ENCODE measurements at places on chromosomes 3 and 15.

GRCh38 chr3:88657459-88657858, 450.0 kb upstream of the EPHA3 start:
- DNase-seq: no peak

- DNase-seq: no peak
Observed at GRCh38 chr3:195154793-195155535, 116.0 kb downstream of the XXYLT1 start.

DNA sequence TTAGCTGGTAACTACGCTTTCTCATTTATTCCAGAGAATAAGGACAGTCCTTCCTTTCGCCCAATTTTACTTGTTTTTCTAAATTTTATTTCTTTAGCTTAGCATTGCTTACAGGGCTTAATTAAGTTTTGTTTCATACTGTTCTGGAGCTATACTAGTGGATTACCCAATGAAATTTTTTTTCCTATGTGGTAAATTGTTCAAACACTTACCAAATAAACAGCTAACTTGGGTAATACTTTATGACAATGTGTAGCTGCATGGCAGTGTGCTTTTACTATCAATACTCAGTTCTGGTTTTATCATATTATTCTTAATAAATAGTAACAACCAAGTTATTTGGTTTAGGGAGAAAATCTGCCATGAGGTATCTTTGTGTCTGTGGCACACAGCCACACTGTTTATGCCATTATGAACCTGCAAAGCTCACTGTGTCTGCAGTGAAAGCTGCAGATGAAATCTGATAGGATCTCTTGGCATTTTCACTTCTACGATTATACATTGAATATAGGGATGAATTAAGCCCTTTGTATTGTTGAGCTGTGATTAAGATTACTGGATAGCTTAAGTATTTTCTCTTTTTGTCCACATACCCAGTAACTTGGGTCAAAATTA, 37.2 kb downstream of the UBE2E2 start:
- DNase-seq: no peak

GRCh38 chr3:8757551-8758518, 11.6 kb downstream of the OXTR start:
- DNase-seq: peak; percentile 34

GRCh38 chr15:26929588-26929987, 41.4 kb upstream of the GABRG3 start:
- DNase-seq: no peak

DNA sequence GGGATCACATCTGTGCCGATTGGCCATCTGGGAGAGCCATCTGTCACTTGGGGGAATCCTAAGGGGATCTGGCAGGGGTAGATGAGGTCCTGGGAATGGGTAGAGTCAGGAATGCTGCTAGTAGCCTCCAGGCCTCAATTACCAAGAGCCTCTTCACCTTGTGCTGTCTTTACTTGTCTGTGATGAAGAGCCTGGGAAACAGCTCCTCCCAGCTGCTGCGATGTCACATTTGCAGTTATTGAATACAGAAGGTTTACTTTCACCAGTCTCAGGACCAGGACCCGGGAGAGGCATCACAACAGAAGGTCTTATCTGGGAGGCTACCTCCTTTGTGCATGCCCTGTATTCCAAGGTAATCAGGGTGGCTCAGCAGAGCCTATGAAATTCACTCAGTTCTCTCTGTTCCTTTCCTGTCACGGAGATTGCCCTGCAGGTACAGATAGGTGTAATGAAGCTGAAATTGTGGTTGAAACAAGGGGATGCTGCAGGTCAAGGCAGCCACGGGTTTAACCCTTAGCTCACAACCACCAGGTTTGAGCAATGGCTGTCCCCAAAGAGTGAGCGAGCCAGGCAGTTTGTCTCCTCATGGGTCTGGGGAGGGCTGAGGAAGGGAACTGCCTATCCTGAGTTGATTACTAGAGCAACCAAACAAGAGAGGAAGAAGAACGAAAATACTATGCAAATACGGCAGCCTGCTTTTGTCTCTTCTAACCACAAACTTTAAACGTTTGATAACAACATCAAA, 298.9 kb upstream of the RORA start:
- DNase-seq: no peak

GRCh38 chr15:100714034-100714748, 111.8 kb downstream of the ASB7 start:
- no peak for DNase-seq

- DNase-seq: no peak
Observed at GRCh38 chr15:92624401-92624991, 31.1 kb downstream of the FAM174B start.

DNA sequence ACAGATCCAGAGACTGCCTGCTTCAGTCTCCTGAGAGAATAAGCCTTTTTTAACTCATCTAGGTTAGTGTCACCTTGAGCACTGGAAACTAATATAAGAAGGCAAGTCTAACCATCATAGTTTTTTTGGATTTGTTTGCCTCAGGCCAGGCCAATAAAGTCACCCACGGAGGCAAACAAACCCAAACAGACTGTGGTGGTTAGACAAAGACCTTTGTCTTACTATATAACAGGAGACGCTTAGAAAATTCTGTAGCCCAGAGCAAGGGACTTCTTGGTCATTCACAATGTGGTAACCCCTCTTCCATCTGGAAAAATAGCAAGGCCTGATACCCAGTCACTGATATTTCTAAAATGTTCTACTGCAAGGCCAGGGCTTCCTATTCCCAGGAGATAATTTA, 45.3 kb upstream of the PPP2R3A start:
- no peak for DNase-seq

- no peak for DNase-seq
Observed at GRCh38 chr3:20097015-20097414, 56.8 kb downstream of the KAT2B start.

DNA sequence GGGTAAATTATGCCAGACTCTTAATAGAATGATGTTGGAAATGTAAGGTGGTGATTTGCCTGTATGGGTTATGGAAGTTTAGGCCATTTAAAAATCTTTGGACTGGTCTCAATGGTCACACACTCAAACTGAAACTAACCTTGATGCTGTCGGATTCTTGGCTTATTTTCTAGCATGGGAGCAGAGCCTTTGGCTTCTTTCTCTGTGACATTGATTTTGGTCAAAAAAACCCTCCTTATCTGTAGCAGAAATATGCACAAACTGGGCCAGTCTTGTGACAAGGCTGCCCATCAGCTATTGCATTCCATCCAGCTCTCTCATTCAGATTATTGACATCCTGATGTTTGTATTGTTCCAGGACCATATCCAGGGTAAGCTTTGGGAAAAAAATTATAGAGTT, 35.9 kb downstream of the ARPP21 start:
- no peak for DNase-seq

DNA sequence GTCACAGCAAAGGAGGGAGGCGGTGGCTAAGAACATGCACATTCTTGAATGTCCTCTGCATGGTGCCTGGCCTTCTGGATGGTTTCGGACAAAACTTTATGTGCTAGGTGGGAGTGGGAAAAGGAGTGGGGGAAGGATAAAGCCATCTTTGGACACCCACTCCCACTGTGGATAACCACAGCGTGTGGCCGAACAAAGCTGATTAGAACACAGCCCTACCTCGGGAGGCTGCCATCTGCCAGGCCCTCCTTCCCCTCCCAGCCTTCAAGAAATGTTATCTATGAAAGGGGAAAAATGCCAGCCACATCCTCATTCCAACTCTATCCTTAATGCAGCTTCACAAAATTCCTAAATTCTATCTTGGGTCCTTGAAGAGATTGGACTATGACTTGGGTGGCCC, 18.8 kb downstream of the AMOTL2 start:
- DNase-seq: no peak

DNA sequence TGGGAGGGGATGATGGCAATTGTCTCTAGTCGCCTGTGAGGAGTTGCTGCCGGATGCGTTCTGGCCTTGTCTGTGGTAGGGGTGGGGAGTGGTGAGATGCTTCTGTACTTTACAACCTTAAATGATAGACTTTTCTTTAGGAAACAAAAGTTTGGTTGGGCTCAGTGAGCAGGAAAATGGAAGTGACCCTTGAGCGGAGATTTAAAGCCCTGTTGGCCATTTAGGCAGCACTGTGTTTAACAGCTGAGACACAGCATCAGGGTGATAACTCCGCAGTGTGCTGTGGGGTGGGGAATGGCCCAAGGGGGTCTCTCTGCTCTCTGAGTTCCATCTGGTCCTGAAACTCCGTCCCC, 36.6 kb downstream of the SPSB4 start:
- DNase-seq: no peak

DNA sequence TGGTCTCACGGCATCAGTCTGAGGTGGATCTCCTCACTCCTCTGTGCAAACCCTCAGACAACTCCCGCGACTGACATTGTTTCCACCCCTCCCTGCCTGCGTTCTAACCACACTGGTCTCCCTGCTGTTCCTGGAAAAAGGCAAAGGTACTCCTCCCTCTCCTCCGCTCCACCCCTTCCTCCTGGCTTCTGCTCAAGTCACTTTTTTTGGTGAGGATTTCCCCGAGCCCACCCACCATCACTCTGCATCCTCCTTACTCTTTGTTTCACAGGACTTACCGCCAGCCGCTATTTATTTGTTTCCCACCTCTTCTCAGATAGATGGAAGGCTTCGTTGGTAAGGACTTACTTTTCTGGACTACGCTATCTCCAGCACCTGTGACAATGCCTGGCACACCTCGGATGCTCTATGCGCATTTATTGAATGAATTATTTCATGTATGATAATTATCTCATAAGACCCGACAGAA, 25.6 kb downstream of the PRR23E start:
- no peak for DNase-seq

GRCh38 chr3:175932586-175932985, 1073.5 kb downstream of the NAALADL2 start:
- DNase-seq: no peak

DNA sequence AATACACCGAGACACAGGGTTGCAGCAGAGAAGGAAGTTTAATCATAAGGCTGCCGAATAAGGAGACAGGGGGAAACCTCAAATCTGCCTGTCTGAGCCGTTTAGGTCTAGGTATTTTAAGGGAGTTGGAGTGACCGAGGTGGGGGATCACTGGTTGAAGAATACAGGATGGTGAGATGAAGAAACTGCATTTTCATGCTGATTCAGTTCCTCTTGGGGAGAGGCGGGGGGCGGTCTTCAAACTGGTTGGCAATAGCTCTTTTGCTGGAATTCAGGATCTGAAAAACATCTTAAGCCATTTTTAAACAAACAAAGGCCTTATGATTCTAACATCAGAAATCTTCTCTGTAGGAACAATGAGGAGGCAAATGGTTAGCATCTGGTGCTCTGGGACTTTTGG, 699.5 kb upstream of the CFAP20DC start:
- DNase-seq: no peak

GRCh38 chr3:77320514-77320913, 280.6 kb downstream of the ROBO2 start:
- DNase-seq: peak; percentile 61

- no peak for DNase-seq
Observed at GRCh38 chr3:177026505-177027277, 170.6 kb downstream of the TBL1XR1 start.

DNA sequence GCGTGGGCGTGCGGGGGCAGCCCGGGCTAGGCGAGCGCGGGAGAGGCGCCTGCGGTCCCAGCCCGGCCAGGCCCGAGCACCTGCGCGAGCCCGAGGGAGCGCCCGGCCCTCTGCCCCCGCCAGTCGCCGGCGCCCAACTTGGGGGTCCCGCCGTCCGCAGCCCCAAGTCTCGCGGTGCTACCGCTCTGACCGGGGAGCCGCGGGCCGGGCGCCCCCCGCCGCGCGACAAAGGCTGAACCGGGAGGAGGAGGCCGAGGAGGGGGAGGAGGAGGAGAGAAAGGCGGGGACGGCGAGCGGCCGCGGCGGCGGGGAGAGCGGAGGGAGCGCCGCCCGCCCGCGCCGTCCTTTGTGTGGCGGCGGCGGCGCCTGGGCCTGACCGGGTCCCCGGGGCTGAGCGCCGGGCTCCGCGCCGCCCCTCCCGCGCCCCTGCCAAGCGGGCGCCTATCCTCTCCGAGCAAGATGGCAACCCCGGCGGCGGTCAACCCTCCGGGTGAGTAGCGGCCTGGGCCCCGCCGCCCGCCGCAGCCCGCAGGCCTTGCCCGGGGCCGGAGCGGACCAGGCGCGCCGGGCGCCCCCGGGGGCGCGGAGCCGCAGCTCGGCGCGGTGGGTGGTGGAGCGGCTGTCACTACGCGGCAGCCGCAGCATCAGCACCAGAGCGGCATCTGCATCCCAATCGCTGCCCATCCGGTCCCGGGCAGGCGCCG, at the start of gene ARNT2:
Gene ARNT2 (plus strand): TSS at position 326 of the 704 bp plus-strand sequence. CDS start 134 bp downstream, at position 460.
- DNase-seq: peak; percentile 25

DNA sequence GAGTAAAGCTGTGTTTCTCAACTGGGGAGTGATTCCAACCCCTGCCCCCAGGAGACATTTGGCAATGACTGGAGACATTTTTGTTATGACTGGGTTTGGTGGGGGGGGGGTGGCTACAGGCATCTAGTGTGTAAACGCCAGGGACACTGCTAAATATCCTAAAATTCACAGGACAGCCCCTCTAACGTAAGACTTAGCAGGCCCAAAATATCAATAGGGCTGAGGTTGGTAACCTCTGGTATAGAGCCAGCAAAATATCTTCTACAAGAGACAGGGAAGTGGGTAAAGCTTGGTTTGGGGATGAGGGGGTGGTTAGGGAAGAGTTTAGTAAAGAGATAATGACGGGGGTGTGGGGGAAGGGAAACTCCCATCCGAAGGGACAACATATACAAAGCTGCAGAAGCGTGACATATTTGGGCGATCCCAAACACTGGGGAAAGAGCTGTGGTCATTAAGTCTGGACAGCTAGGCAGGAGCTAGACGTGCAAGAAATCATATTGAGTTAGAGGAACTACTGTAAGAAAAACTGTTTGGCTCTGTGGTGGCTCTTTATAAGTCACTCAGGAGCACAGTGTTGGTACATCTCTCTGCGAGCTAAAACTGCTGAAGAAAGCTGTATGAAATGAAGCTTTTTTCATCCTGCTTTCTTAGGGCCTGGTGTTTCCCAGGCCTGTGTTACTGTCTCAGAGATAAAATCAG, 697 bp upstream of the TRIM69 start:
- DNase-seq: no peak

DNA sequence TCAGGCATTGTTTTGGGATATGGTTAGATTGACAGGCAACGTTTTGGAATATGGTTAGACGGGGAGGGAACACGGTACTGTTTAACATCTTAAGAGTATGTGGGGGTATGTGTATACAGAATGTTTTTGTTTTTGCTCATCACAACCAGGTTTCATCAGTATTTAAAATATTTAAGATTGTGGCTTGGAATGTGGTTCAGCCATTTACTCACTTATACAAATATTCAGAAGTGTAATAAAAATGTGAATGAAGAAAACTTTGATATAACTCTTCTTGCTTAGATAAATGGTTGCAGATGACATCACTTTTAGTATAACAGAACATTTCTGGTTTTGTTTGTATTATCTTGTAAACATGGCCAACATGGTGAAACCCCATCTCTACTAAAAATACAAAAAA, 3.9 kb upstream of the PAK2 start:
- no peak for DNase-seq

GRCh38 chr15:83928878-83929418, 275.0 kb downstream of the ADAMTSL3 start:
- no peak for DNase-seq

- no peak for DNase-seq
Observed at GRCh38 chr3:156024904-156025533, 95.4 kb upstream of the KCNAB1 start.

DNA sequence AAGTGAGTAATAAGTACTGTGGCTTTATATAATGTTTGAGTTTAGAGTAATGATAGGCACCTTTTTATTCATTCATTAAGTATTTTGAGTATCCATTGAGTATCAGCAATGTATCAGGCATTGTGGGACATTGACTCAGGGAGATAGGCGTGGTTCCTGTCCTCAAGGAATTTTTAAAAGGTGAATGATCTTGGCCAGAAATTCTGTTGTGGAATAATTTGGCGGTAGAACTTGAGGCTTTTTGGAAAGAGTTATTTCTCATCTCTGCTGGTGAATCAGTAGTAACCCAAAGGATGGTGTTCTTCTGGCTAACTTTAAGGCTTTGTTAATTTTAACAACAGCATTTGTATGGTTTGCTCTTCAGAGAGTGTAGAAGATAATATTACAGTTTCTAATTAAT, 2.0 kb downstream of the RAB7A start:
- peak; percentile 44 for DNase-seq

All from RKO (cell line).